Activated CD4-positive, alpha-beta T cell treated with anti-CD3 and anti-CD28 coated beads, Interleukin-2, Interleukin-4, amounts not matched to agents 100 ng/mL and 50 ng/mL, durations not matched to agents 16 hours and 8 hours (primary cell): ENCODE measurements at places on chromosomes 7 and 10.

DNA sequence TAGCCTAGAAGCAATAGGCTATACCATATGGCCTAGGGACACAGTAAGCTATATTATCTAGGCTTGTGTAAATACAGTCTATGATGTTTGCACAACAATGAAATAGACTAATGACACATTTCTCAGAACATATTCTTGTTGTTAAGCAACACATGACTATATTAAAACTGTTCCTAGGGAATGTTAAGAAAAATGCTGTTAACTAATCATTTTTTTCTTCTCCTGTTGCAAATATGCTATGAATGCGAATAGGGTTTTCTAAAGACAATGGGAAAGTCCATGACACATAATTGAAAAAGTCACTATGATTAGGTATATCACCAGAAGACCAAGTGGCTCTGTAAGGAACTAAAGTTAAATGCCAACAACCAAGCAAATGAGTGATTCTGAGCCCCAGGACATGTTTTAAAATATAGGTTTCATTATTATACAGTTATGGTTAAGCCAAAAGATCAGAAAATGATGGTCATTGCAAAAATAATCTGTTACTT lies 454.0 kb upstream of the SORCS1 start:
- DNase-seq, result no peak

DNA sequence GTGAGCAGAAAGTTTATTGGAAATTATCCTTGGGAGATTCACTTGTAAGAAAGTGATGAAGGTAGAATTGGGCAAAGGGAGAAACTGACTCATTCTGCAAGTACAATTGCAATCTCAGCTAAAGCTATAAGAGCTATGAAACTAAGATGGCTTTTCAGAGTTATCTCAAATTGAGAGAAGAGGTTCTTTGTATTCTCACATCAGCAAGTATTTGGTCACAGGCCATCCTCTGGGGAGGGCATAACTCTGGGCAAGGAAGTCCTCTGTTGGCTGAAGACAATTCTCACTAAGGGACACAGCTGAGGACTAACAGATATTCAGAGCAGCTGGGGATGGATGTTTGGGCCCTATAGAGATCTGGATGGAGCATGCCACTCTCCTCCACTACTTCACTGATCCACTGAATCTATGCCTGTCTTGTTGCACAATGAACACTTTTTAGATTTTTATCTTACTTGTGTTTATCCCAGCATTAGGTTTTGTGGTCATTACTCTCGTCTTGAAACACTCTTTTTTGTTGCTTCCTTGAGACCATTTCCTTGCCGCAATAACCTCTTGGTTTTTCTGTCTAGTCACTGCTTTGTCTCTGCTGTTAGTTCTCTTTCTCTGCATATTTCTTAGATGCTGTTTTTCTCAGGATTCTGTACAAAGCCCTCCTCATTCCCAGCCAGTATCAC lies 115.1 kb downstream of the GNAI1 start:
- peak; percentile 13 for DNase-seq

DNA sequence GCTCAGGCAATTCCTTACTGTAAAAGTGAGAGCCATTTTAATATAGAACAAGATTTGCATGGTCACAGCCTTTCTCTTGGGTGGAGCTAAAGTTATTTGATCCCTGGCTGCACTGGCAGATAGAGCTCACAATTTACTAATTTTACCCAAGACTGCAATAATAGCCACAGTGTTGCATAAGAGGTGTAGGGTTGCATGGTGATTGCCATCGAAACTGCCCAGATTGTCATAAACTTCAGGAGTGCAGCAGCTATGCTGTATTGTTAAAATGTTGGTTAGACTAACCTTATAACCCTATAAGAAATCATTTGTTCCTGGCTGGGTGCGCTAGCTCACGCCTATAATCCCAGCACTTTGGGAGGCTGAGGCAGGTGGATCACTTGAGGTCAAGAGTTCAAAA lies 50.0 kb downstream of the VCL start:
- no peak for DNase-seq

DNA sequence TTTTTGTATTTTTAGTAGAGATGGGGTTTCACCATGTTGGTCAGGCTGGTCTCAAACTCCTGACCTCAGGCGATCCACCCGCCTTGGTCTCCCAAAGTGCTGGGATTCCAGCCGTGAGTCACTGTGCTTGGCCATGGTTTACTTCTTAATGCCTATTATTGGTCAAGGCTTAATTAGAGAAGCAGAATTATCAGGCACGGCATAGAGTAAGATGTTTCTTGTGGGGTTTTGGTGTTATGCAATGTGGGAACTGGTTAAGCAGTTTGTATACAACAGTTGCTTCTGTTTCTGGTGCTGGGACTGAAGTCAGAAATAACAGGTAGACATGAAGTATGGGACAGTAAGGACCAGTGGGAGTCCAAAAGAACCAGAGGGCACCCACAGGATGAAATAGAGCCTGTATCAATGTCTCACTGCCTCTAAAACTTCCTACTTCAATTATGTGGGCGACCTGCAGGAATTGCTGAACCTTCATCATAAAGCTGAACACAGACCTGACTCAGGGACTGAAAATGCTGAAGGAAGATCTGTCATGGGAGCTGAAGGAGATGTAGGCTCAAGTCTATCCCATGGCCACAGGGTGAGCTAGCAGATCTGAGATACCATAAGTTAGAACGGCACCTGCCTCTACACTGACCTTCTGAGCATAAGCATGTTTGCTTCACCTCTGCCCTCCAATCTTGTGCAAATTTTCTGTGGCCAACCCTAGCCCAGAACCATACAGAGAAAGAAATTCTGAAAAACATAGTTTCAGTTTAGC lies 38.3 kb upstream of the VCL start:
- no peak for DNase-seq

GRCh38 chr7:51349820-51350545 lies 33.4 kb upstream of the COBL start:
- no peak for DNase-seq
